ENCODE measurements at places on chromosomes 5 and 9.

DNA sequence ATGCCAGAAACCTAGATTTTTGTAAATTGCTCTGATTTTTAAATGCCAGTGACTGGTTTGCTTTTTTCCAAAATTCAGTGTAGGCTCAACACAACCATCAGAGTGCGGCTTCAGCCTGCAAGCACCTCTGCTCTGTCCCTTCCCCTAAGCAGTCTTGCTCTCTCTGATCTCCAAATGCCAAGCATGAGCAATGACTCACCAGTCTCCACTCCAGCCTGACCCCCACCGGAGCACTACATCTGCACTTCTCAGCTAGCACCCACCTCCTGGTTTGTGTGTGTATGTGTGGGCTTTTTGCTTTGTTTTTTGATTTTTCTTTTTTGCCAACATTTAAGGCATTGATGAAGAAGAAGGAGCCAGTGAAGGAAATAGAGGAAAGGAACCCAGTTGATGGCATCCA is 61.4 kb upstream of the ADRA1B start:
- DNase-seq, result no peak

GRCh38 chr9:96510258-96510657 is 60.3 kb downstream of the HABP4 start:
- DNase-seq, result no peak

GRCh38 chr5:27733237-27733636 is 694.9 kb upstream of the CDH9 start:
- no peak for DNase-seq

DNA sequence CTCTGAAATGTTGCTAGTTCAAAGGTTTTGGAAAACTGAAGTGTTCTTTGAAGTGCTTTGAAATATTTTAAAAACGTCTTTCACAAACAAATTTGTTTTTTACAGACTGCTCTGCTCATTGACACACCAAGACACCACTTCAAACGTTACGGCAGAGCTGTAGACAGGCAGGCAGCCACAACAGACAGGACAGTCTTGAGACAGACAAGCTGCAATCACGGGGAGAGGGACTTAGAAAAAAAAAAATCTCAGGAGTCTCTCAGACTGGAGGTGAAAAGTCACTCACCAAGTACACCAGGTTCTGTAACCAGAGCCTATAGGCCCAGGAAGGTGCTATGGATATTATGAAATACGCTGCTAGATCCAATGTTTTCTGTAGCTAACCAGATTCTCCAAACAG is 135.4 kb downstream of the ISL1 start:
- no peak for DNase-seq

- DNase-seq, result no peak
Observed at GRCh38 chr9:113677057-113677456, 199.1 kb upstream of the ZNF618 start.

- DNase-seq, result no peak
Observed at GRCh38 chr5:5777013-5777412, 354.5 kb downstream of the ICE1 start.

- peak; percentile 56 for DNase-seq
Observed at GRCh38 chr9:116656501-116656971, 30.6 kb upstream of the TRIM32 start.

DNA sequence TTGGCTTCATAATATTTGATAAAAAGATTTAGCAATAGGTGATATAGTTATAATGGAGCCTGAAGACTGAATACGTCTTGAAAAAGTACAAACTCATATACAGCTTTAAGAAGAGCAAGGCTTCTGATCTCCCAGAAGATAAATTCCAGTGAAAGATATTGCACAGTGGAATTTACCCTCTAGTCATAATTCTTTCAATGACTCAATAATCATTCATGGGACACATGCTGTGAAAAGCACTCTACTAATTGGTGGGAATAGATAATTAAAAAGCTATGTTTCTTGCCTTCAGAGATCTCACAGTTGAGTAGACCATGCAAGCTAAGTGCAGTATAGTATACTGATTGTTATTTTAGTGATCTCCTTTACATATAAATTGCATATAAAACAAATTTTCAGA is 538.6 kb upstream of the CYLC2 start:
- no peak for DNase-seq

GRCh38 chr5:177402271-177403043 is 2.0 kb upstream of the PFN3 start:
- DNase-seq, result peak; percentile 53

GRCh38 chr5:59506285-59506877 is 387.1 kb downstream of the PDE4D start:
- DNase-seq, result no peak

GRCh38 chr5:130992095-130992494 is 173.0 kb downstream of the HINT1 start:
- DNase-seq, result no peak

- DNase-seq, result no peak
Observed at GRCh38 chr9:73152953-73153352, 1.3 kb downstream of the ANXA1 start.
